ENCODE measurements at places on chromosomes 16 and 17. TPM values are rescaled to one million over a fixed set of nuclear protein-coding genes. Genes with fewer than 3 reads are reported as not detected.
A peak's percentile ranks its signal among the peaks of the same experiment; 100 is the strongest.

The OR1A1 gene
- total RNA-seq: not detected

The GPR179 gene
- total RNA-seq: not detected

The NAGS gene
- total RNA-seq: 10.0 TPM

The KRT33B gene
- not detected for total RNA-seq

The PIRT gene
- not detected for total RNA-seq

The TBC1D3C gene
- 1.3 TPM for total RNA-seq

- H3K27me3 ChIP-seq: peaks cover 16% of the 10 kb centered on the region
- peak overlapping the region; percentile 85 for H3K4me3 ChIP-seq
- no peaks in the 10 kb centered on the region for H3K36me3 ChIP-seq
These were observed 2.2 kb downstream of the USP31 start for GRCh38 chr16:23146877-23147601.

DNA sequence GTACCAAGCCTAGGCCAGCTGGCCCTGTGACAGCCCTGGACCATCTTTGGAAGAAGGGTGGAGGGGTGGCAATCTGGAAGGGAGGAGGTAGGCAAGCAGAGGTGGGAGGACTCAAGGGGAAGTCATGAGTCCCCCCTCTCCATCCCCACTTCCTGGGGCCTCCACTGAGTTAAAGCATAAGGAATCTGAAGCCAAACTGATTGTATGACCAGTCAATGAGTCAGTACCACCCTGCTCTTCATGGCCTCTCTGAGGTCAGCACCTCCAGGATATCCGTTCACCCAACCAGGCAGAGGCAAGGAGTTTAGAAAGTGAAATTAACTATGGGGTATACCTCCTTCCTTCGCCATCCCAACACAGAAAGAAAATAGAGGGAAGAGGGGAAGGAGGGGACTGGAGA lies 272.7 kb downstream of the SOX9 start:
- no peaks in the 10 kb centered on the region for H3K36me3 ChIP-seq
- DNase-seq: no peak
- H3K4me1 ChIP-seq: no peaks in the 10 kb centered on the region
- no peak overlapping the region for H3K4me3 ChIP-seq

DNA sequence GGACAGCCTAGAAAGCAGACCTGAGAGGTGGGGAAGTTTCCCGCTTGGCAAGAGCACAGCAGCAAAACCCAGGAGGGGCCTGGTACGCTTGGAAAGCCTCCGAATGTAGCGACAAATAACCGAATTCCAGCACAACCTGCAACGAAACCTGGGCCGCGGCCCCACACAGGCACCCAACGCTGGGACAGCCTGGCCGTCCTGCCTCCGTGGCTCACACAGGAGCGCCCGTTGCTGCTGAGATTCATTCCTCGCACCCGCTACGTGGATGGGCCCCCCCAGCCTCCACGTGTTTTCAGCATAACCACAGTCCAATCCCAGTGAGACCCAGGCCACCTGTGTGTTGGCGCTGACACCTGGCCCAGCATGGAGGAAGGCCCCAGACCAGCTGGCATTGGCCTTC lies 42.9 kb downstream of the LMF1 start:
- H3K4me3 ChIP-seq: no peak overlapping the region
- H3K4me1 ChIP-seq: no peaks in the 10 kb centered on the region
- peaks cover 7% of the 10 kb centered on the region for H3K36me3 ChIP-seq
- no peaks in the 10 kb centered on the region for H3K27me3 ChIP-seq
- DNase-seq: no peak

- peak within 1 kb of the TSS; percentile 78 for H3K4me3 ChIP-seq
- H3K27me3 ChIP-seq: peaks cover 7% of the 10 kb centered on the region
- H3K4me1 ChIP-seq: peaks cover 5% of the 10 kb centered on the region
- H3K27ac ChIP-seq: peak within 1 kb of the TSS; percentile 38
These were observed at the start of gene TMC6 for GRCh38 chr17:78128551-78129350. TMC6 (minus strand) TSS chr17:78128755; CDS start chr17:78126832, 1,923 bp downstream.

DNA sequence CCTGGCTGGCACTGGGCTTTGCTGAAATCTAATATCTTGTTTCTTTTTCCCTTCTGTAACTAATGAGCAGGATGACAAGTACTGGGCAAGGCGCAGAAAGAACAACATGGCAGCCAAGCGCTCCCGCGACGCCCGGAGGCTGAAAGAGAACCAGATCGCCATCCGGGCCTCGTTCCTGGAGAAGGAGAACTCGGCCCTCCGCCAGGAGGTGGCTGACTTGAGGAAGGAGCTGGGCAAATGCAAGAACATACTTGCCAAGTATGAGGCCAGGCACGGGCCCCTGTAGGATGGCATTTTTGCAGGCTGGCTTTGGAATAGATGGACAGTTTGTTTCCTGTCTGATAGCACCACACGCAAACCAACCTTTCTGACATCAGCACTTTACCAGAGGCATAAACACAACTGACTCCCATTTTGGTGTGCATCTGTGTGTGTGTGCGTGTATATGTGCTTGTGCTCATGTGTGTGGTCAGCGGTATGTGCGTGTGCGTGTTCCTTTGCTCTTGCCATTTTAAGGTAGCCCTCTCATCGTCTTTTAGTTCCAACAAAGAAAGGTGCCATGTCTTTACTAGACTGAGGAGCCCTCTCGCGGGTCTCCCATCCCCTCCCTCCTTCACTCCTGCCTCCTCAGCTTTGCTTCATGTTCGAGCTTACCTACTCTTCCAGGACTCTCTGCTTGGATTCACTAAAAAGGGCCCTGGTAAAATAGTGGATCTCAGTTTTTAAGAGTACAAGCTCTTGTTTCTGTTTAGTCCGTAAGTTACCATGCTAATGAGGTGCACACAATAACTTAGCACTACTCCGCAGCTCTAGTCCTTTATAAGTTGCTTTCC lies 56.0 kb downstream of the HLF start:
- H3K4me1 ChIP-seq: no peaks in the 10 kb centered on the region
- no peaks in the 10 kb centered on the region for H3K27me3 ChIP-seq
- H3K36me3 ChIP-seq: no peaks in the 10 kb centered on the region
- no peak overlapping the region for H3K27ac ChIP-seq

DNA sequence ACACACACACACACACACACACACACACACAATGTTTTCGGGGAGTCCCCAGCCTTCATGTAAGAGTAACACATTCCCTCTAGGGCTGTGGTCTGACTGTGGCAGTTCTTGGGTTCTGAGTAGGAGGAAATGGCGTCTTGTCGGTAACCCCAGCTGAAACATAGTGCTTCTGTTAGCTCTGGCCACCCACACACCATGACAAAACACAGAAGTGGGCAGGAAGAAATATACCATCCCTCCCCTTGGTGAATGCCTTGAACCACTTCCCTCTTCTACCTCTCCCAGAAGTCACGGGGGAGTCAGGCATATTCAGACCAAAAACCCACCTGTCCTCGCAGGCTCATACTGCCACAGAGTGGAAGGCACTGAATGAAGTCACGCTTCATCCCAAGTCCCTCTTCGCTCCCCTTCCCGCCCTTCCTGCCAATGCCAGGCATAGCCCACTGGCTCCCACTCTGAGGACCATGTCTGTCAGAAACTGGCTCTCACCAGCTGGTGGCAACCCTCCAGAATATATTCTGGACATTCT lies 11.5 kb downstream of the SLC35B1 start:
- H3K27me3 ChIP-seq: no peaks in the 10 kb centered on the region
- H3K4me3 ChIP-seq: no peak overlapping the region
- no peak for DNase-seq
- H3K27ac ChIP-seq: no peak overlapping the region
- no peaks in the 10 kb centered on the region for H3K4me1 ChIP-seq

DNA sequence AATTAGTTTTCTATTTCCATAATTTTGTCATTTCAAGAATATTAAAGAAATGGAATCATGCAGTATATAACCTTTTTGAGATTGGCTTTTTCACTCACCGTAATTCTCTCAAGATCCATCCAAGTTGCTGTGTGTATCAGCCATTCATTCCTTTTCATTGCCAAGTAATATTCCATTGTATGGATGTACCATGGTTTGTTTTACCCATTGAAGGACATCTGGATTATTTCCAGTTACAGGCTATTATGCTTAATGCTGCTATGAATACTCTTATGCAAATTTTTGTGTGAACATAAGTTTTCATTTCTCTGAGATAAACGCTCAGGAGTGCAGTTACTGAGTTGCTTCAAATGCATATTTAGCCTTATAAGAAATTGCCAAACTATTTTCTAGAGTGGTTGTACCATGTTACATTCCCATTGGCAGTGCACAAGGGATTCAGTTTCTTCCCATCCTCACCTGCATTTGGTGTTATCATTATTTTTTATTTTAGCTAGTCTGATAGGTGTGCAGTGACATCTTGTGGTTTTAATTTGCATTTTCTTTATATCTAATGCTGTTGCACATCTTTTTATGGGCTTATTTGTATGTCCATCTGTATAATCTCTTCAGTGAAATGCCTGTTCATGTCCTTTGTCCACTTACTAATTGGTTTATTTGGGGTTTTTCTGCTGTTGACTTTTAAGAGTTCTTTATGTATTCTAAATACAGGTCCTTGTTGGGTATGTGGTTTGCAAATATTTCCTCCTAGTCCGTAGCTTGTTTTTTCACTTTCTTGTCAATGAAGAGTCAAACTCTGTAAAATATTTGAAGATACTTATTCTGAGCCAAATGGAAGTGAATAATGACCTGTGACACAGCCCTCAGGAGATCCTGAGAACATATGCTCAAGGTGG lies 32.7 kb downstream of the BMERB1 start:
- H3K4me1 ChIP-seq: no peaks in the 10 kb centered on the region
- no peak for DNase-seq
- H3K27ac ChIP-seq: no peak overlapping the region
- no peaks in the 10 kb centered on the region for H3K27me3 ChIP-seq
- no peaks in the 10 kb centered on the region for H3K36me3 ChIP-seq
- H3K4me3 ChIP-seq: peak overlapping the region; percentile 50

GRCh38 chr17:9833922-9834321 lies 8.2 kb downstream of the GLP2R start:
- peak; percentile 28 for DNase-seq
- H3K27me3 ChIP-seq: no peaks in the 10 kb centered on the region
- H3K36me3 ChIP-seq: no peaks in the 10 kb centered on the region

- H3K4me3 ChIP-seq: no peak overlapping the region
- peaks cover 36% of the 10 kb centered on the region for H3K27me3 ChIP-seq
- H3K27ac ChIP-seq: no peak overlapping the region
- DNase-seq: no peak
These were observed 64.2 kb upstream of the CACNG3 start for GRCh38 chr16:24191876-24192402.

GRCh38 chr17:48382989-48383388 lies 47.0 kb downstream of the SKAP1 start:
- peaks cover 21% of the 10 kb centered on the region for H3K27me3 ChIP-seq
- no peak overlapping the region for H3K27ac ChIP-seq
- H3K4me3 ChIP-seq: no peak overlapping the region
- H3K36me3 ChIP-seq: no peaks in the 10 kb centered on the region
- no peak for DNase-seq
- H3K4me1 ChIP-seq: no peaks in the 10 kb centered on the region

GRCh38 chr17:45270828-45271418 lies 9.0 kb upstream of the SPATA32 start:
- no peaks in the 10 kb centered on the region for H3K4me1 ChIP-seq
- no peaks in the 10 kb centered on the region for H3K27me3 ChIP-seq

DNA sequence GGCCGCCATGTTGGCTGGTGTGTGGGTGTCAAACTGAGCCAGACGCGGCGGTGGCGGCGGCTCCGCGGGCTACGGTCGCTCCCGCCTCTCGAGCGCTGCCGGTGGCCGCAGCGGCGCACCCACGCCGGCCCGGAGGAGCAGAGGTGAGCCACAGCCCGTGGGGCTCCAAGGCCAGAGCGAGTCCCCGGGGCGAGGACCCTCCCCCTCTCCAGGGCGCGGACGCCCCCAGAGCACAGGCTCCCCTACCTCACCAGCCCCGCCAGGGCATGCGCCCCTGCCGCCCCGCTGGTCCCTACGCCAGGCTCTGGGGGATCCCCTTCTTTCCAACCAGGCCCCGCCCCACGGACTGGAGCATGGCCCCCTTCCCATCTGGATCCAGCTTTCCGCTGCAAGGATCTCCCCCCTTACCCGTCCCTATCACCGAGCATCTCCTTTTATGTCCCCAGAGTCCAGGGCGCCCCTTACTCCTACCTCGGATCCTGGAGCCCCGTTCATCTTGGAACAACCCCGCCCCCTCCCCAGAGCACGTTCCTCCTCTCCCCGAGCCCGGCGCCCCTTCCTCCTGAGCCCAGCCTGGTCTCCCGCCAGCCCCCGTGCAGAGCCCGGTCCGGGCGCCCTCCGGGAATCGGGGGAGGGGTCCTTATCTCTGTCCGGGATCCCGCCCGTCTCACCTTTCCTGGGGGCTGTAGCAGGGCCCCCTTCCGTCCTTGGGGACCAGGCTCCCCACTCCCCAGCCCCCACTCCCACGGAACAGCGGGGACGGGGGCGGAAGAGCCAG lies 412 bp downstream of the EPN2 start:
- peaks cover 4% of the 10 kb centered on the region for H3K36me3 ChIP-seq
- peak; percentile 85 for DNase-seq
- H3K27me3 ChIP-seq: no peaks in the 10 kb centered on the region
- no peaks in the 10 kb centered on the region for H3K4me1 ChIP-seq

- peak; percentile 39 for DNase-seq
- H3K4me3 ChIP-seq: no peak overlapping the region
- peaks cover 14% of the 10 kb centered on the region for H3K4me1 ChIP-seq
- H3K27ac ChIP-seq: no peak overlapping the region
- H3K27me3 ChIP-seq: no peaks in the 10 kb centered on the region
- peaks cover 28% of the 10 kb centered on the region for H3K36me3 ChIP-seq
These were observed 2.8 kb downstream of the ZNF319 start for GRCh38 chr16:57997528-57998265.

DNA sequence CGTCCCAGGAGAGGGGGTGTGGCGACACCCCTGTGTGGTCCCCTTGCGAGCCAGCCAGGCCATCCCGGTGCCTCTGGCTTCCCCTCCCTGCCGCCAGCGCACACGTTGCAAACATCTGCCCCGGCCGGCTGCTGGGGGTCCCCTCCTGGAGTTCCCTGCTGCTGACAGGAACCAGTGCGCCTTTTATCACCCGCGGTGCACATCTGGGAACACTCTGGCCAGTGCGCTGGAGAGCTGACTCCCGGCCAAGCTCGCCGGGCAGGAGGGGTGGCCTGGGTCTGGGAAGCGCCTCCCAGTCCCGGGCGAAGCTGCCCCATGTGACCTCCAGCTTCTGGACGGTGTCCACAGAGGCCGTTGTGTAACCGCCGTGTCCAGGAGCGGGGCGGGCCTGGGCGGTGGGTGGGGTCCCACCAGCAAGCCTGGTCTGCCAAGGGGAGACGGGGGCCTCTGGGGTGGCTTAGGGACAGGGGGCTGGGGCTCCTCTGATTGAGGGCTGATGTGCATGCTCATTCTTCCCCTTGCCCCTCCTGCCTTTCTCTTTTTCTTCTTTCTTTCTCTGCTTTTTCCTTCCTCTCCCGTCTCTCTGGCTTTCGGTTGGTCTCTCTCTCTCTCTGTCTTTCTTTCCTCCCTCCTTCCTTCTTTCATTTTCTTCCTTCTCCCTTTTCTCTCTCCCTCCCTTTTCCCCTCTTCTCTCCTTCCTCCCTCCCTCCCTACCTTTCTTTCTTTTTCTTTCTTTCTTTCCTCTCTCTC lies 25.2 kb upstream of the CIBAR2 start:
- H3K27ac ChIP-seq: no peak overlapping the region
- no peaks in the 10 kb centered on the region for H3K4me1 ChIP-seq
- H3K4me3 ChIP-seq: no peak overlapping the region
- no peaks in the 10 kb centered on the region for H3K27me3 ChIP-seq

- peaks cover 7% of the 10 kb centered on the region for H3K4me1 ChIP-seq
- no peaks in the 10 kb centered on the region for H3K27me3 ChIP-seq
- no peaks in the 10 kb centered on the region for H3K36me3 ChIP-seq
- peak overlapping the region; percentile 93 for H3K4me3 ChIP-seq
- H3K27ac ChIP-seq: no peak overlapping the region
These were observed 1.6 kb downstream of the UBALD1 start for GRCh38 chr16:4612977-4613635.

Measured in endodermal cell (in vitro differentiated cells).